ENCODE measurements at places on chromosomes 16 and 17. TPM values are rescaled to one million over a fixed set of nuclear protein-coding genes. Genes with fewer than 3 reads are reported as not detected.

P2RX1 gene
- total RNA-seq, result 6.8 TPM

B4GALNT2 gene
- total RNA-seq, result 0.23 TPM

C17orf50 gene
- not detected for total RNA-seq

- no peak for DNase-seq
These were observed 2.1 kb downstream of the SKA2 start for GRCh38 chr17:59152925-59153324.

All from upper lobe of right lung (tissue), 1 donor.